ENCODE measurements at places on chromosomes 3 and 15. TPM values are rescaled to one million over a fixed set of nuclear protein-coding genes. Genes with fewer than 3 reads are reported as not detected.

The KLHL40 gene
- total RNA-seq = not detected

The GJD2 gene
- not detected for total RNA-seq

The MORC1 gene
- 0.36 TPM for total RNA-seq

The GOLGA6B gene
- not detected for total RNA-seq

The NANOGP8 gene
- not detected for total RNA-seq

The ITGA11 gene
- total RNA-seq = 0.34 TPM

Data from melanocyte of skin (primary cell).